Activated naive CD4-positive, alpha-beta T cell treated with anti-CD3 and anti-CD28 coated beads, Interleukin-2, amount 50 U/mL, for 72 hours (primary cell): ENCODE measurements at places on chromosomes 4 and X.

GRCh38 chr4:139622901-139623381 lies 42.7 kb upstream of the MGST2 start:
- DNase-seq, result no peak

GRCh38 chrX:87583679-87584078 lies 66.1 kb downstream of the KLHL4 start:
- no peak for DNase-seq

DNA sequence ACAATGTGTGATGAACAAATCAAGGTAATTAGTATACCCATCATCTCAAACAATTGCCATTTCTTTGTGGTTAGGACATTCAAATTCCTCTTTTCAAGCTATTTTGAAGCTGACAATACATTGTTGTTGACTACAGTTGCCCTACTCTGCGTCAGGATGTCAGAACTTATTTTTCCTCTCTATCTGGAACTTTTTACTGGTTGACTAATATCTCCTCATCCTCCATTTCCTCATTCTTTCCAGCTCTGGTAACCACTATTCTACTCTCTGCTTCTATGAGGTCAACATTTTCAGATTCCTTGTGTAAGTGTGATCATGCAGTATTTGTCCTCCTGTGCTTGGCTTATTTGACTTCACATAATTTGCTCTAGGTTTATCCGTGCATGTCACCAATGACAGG lies 240.5 kb upstream of the HS3ST1 start:
- DNase-seq, result no peak

DNA sequence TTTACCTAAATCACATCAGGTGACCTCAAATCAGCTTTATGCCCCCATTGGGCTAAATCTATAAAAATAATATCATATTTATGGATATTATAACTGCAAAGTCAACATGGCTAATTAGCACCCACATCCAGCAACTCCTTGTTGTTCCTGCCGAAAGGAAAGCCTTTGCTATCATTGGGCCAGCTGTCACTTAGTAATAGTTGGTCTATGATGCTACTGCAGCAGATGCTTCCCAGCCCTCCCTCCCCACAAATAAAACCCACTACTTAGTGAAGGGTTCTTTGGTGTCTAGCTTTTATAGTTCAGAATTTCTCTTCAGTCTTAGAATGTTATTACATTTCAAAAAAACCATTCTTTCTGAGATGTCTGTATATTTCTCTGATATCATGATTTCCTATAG lies 116.9 kb upstream of the ENPEP start:
- DNase-seq, result no peak
